Activated CD4-positive, alpha-beta T cell treated with anti-CD3 and anti-CD28 coated beads, Interleukin-2, amount 10 ng/mL, durations not matched to agents 24 days and 14 days (primary cell): ENCODE measurements at places on chromosomes 6 and 20. TPM values are rescaled to one million over a fixed set of nuclear protein-coding genes. Genes with fewer than 3 reads are reported as not detected.

Gene LY6G5C
- 4.1 and 4.9 TPM in 2 replicates for total RNA-seq

DNA sequence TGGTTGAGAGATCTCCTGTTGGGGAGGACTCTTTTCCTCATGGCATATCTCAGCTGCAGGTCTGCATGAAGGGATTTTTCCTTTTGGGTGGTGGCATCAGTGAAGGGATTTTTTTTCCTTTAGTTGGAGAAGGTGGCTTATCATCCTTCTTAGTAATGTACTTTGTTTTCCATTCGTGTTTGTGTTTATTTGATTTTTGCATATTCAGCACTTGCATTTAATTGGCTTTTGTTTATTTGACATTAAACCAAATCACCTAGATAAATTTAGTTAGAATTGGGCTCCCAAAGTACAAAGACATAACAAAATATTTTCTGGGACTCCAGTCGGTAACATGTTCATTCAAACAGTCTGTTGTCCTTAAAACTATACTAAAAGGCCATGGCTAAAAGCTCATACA, 56.2 kb upstream of the MANEA start:
- DNase-seq, result no peak

Gene KCNB1
- total RNA-seq, result 0.07 TPM in 2 replicates

- no peak for DNase-seq
These were observed 42.7 kb upstream of the NHSL1 start for GRCh38 chr6:138541823-138542481.
